Endothelial cell of umbilical vein (primary cell): ENCODE measurements at places on chromosomes 11 and 22.

DNA sequence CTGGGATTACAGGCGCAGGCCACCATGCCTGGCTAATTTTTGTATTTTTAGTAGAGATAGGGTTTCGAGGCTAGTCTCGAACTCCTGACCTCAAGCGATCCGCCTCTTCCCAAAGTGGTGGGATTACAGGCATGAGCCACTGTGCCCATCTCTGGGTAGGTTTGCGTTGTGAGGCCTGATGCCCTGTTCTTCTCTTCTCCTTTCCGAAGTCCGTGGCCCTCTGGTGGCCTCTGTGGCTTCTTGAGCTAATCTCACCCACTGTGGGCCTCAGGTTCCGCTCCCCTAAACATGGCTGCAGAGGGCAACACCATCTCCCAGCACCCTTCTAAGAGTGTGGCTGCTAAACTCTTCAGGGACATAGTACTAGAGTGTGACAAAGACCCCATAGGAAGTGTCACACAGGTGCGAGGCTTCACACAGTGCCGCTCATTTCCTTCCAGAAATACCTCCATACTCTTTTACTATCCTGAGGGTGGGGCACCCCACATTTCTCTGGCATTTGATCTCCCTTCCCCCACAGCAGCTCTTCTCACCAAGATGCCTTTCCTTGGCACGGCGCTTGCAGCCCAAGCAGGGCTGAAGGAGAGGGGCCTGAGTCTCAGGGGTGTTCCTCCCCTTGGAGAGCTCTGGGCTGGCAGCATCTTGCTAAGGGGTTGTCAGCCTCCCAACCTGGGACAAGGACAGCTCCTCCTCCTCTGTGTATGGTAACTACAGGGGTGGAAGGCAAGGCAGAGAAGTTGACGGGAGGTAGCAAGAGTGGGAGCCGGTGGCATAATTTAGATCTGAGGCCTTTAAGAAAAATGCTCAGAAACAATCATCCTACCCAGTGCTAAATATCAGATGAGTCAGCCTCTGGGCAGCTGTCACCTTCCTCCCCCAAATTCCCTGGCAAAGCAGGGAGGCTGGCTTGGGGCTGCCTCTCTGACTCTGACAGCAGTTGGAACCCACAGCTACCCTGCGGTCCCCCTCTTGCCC, 6.1 kb downstream of the THY1 start:
- no peak for DNase-seq

- no peak for DNase-seq
Measured at GRCh38 chr22:41799486-41800347, 762 bp upstream of the CCDC134 start.

DNA sequence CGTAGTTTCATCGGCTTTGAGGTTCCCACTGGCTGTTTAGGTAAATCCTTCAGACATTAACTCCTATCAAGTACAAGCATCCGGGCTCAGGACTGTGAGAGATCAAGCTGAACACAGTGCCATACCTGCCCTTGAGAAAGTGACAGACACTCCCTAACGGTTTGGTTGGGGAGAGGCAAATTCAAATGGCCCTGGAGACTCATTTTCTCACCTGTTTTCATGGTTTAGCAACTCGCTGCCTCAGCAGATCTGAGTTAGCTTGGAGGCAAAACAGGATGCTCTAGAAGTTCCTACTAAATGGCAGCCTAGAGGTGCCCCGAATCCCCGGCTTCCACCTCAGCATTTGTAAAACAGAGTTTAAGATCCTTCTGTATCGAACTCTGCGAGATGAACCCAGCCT, 3.6 kb upstream of the FBXO3 start:
- no peak for DNase-seq

GRCh38 chr11:23797624-23798419, 699.0 kb upstream of the LUZP2 start:
- no peak for DNase-seq

- no peak for DNase-seq
Measured at GRCh38 chr22:46626911-46627805, 7.0 kb downstream of the GRAMD4 start.

DNA sequence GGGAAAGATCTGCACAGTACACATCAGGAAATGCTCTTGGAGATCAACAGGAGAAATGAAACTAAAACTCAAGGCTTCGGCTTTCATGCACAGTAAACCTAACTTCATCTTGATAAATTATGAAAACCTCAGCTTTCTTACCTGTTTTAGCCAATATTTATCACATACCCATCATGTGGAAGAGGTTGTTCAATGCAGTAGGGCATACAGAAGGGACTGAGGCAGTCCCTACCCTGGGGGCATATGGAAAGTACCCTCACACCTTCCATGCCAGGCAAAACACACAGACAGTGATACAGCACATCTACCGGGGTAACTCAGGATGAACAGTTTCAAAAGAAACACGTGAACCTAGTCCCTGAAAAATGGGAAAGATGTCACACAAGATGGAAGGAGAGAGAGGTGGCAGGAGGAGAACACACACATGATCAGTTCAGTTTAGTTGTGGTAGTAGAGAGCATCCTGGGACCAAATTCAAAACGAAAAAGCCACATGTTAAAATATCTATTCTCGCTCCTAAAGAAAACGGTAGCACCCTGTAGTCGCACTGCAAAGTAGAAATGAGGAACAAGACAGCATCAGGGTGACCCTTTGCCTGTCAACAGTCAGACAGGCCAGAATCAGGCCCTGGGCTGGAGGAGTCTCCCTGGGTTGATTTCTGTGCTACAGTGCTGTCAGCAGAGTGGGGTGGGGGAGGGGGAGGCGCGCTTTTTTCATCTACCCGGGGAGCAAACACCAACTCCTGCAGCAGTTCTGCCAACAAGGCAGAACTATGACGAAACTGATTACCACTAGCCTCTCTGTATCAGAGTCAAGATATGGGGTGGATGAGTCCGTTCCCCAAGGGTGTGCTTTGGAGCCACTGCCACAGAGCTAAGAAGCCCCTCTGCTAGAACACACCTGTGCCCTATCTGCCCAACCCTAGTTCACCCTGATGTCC, 1.3 kb downstream of the HIRA start:
- peak; percentile 16 for DNase-seq

DNA sequence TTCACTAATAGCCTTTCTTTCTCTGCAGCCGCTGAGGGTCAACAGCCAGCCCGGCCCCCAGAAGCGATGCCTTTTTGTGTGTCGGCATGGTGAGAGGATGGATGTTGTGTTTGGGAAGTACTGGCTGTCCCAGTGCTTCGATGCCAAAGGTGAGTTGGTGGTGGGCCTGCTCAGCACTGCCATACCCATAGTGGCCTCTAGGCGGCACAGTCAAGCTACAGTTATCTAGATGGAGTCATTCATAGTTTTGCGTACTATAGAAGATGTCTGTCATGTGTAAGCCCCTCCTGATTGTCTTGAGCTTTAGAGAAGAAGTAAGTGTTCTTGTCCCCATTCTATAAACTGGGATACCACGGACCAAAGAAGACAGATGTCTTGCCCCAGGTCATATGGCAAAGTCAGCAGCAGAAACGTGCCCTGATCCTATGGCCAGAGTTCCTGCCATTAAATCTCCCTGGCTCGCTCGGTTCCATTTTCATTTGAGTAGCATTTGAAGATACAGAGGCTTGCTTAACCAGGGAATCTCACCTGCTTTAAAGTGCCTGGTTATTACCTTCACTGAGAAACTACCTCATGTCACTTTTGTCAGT, 42.1 kb upstream of the CRTAM start:
- DNase-seq: peak; percentile 42

GRCh38 chr22:26097840-26098239, 71.4 kb upstream of the SEZ6L start:
- DNase-seq: no peak

DNA sequence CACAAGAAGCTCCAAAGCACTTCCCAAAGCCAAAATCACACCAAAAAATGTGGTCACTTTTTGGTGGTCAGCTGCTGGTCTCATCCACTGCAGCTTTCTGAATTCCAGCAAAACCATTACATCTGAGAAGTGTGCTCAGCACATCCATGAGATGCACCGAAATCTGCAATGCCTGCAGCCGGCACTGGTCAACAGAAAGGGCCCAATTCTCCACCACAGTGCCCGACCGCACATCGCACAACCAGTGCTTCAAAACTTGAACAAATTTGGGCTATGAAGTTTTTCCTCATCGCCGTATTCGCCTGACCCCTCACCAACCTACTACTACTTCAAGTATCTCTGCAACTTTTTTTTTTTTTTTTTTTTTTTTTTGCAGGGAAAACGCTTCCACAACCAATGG, 89.9 kb upstream of the LUZP2 start:
- DNase-seq: no peak

DNA sequence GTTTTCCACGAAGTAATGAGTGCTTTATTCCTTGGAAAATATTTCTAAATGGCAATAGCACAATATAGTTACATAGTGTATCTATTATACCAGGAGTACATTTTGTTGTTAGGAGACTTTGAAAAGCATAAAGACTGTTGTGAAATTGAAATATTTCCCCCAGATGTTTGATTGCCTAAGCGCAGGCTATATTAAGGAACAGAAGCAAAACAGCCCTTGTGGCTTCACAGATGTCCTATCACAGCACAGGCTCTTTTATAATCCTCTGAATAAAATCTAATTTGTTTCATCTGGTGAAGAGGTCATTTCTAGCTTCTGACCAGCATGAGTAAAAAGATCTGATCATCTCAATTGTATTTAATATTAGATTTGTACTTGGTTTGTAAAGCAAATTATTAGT, 48.2 kb downstream of the BSX start:
- DNase-seq: no peak

DNA sequence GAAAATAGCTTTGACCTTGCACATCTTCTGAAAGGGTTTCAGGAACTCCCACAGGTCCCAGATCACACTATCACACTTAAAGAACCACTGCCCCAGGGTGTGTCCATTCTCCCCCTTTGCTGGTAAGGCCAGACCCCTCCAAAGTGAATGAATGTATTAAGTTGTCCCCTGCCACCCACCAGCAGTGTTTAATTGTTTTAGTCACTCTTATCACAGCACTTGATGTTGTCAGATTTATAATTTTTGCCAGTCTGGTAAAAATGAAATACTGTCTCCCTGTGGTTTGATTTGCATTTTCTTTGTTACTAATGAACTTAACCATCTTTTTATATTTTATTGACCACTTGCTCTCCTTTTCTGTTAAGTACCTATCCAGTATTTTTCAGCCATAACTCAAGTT, 89.6 kb upstream of the RAB1B start:
- DNase-seq: no peak

GRCh38 chr11:79353706-79354105, 87.1 kb downstream of the TENM4 start:
- DNase-seq: no peak

DNA sequence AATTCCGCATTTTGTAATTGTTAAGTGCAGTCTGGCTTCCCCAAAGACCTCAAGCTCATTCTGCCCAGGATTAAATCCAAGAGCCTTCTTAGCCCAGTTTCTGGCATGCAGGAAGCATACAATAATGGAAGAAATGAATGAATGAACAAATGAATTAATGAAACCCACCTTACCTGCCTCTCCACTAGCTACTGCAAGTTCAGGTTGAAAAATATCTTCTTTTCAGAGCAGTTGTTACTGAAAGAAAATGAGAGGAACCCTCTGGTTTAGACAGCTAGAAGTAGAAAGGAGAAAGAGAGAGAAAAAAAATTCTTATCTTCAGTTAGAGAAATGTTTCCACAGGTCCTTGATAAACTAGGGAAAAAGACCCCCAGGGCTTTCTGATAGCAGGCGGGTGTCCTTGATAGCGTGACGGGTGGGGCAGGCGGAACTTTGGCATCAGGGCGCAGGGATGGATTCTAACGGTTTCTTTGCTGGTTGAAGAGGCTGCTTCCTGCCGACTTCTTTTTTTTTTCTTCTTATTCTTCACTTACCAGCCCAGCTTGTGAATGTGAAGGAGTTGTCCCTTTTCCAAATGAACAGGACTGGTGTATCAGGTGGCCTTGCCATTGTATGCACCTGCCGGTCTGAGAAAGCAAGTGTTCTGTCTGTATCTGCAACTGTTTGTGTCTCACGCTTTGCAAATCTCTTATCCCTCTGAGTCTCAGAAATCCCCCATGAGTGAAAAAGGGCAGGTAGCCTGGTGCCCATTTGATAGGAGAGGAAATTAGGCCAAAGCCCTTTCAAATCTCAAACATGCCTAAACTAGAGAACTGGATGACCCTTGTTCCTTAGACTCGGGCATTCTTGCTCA, 10.0 kb downstream of the LMO2 start:
- no peak for DNase-seq

- no peak for DNase-seq
Measured at GRCh38 chr11:19432370-19433061, 191.8 kb upstream of the E2F8 start.

- DNase-seq: no peak
Measured at GRCh38 chr11:3218483-3219280, at the start of gene MRGPRG. TSS of gene MRGPRG (minus strand) at chr11:3218813. CDS start at chr11:3218813, 0 bp downstream.

- no peak for DNase-seq
Measured at GRCh38 chr11:65851811-65852507, 6.0 kb downstream of the CFL1 start.

DNA sequence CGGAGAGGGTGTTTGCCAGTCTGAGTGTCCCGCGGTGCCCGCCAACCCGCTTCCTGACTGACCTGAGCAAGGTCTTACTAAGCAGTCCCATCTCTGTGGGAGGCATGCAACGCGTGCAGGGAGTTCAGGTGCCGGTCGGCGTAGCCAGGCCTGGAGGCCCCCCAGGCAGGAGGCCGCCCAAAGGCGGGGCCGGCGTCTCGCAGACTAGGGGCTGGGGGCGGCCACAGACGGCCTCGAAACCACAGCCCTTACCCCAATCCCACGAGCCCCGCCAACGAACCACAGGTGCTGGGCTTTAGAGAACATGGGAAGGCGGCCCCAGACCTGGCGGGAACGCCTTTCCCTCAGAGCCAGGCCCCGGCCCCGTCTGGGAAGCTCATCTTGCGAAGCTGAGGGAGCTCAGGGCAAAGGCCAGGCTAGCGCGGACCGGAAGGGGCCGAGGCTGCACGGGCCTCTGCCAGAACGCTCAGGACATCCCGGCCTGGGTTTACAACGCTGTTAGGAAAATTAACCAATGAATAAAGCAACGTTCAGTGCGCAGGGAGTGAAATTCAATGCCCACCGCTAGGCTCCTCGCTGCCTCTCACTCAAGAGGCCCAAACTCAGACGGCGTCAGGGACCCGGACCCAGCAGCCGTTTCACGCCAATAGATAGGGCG, 2.1 kb upstream of the MTFP1 start:
- no peak for DNase-seq

DNA sequence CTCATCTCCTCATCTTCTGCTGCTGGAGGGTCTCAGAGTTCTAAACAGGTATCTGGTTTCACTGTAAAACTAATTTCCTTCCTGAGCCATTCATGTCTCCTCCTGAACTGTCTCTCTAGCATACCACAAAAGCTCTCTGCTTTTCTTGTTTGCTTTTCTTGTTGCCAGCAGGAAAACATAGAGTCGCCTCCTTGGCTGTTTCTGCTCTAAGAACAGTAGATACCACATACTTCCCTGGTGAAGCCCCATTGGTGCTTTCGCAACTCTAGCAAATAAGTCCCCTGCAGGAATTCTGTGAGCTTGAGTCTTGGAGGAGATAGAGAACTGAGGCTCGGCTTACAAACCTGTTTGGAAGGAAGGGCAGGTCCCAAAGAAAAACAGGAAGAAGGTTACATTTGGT, 7.0 kb downstream of the DIXDC1 start:
- DNase-seq: peak; percentile 76
